ENCODE measurements at places on chromosomes 3 and 15.
A peak's percentile ranks its signal among the peaks of the same experiment; 100 is the strongest.

- no peak for DNase-seq
These were observed 54.7 kb downstream of the ZNF280D start for GRCh38 chr15:56678571-56678970.

GRCh38 chr3:72318504-72319193 lies 529.6 kb downstream of the SHQ1 start:
- no peak for DNase-seq

GRCh38 chr3:46496746-46497555 lies 825 bp upstream of the RTP3 start:
- no peak for DNase-seq

DNA sequence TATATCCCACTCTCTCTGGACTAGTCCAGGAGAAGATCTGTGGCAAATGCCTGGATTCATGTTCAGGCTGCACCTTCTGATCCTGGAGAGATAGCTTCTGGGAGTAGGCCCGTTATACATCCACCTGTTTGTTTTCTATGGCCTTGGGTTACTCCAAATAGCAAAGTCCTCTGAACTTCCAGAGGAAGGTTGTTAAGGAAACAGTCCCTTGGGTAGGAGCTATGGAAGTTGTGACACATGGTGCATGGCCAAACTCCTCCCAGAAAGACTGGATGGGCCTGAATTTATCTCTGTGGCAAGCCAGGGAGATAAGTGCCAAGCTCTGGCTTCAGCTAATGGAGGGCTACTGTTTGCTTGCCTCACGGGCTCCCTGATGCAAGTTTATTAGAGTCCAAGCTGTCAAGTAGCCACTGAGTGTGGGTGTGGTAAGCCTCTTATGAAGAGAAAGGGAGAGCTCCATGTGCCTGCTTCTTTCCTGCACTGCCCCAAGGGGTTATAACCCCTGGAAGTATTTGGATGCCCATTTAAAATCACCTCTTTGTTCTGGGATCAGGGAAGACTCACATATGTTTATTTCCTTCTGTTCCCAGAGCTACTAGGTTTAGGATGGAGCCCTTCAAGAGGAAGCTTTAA lies 328.7 kb upstream of the ATP11B start:
- DNase-seq = no peak

DNA sequence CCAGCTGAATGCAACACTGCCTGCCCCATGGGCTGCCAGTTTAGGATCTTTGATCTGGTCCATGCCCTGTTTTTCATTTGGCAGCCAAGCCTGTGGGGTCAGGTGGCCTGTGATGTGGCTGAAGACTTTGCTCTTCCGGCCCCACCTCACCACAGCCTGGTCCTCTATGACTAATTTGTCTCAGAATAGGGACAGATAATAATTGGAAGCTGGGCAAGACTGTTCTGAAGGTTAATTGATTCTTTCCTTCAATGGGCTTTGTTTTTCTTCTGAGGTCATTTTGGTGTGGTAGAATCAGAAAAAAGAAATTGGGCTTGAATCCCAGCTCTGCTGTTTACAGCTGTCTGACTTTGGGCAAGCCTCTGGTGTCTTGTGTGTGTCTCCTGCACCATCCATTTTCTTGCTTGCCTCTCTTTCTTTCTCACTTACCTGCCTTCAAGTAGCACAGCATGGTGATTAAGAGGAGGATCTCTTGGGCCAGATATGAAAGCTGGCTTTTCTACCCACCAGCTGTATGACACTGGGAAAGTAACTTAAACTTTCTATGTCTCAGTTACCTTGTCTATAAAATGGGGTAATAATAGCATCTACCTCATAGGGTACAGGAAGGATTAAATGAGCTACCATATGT lies 24.2 kb downstream of the ABHD2 start:
- no peak for DNase-seq

GRCh38 chr15:100201376-100202280 lies 140.1 kb downstream of the ADAMTS17 start:
- DNase-seq = no peak

DNA sequence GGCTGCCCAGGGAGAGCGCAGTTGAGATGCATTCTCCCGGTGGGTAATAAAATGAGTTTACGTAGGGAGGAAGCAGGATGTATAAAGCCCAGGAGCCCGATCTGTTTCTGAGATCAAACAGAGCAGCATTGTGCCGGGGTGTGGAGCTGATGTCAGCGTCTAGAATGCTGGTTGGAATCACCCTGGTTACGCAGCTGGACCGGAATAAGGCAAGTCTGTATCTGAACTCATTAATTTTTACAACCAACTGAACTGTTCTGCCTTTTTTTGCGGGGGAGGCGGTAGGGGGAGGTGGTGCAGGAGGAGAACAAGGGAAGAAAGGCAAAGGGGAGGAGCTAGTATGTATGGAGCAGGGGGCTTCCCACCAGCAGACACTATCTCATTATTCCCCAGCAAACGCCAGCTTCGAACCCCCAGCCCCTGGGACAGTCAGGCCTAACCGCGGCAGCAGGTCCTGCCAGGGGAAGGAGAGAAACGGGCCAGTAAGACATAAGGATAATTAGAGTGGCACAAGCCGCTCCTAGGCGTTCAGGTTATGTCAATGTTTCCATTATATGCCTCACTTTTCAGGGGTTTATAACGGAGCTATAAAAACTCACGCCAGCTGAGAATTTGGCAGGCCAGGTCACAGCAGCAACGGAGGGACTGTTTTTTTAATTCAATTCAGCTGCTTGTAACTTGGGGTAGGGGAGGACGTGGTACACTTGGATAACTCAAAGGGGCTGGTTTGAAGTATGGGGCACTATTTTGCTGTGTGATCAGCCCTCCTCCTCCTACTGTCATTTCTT lies 175.3 kb upstream of the HES1 start:
- DNase-seq = no peak

DNA sequence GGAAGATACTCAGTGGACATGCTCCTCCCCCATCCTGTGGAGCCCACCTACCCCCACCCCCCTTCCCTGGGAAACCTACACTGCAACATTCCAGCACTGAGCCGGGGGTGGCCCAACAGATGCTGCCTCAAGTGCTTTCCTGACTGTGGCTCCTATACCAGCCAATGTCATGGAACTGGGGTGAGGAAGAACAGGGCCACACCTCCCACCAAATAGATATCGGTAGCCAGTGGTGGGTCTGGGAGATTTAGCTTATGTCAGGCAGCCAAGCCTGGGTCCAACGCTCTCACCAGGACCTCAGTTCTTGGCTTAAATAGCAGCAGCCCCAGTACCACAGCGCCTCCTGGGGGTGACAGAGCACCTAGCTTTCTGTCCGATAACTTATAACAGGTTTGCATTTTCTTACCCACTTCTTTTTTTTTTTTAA lies 30.3 kb downstream of the CDC25A start:
- DNase-seq = no peak

- no peak for DNase-seq
These were observed 117.9 kb upstream of the COL8A1 start for GRCh38 chr3:99520513-99520912.

DNA sequence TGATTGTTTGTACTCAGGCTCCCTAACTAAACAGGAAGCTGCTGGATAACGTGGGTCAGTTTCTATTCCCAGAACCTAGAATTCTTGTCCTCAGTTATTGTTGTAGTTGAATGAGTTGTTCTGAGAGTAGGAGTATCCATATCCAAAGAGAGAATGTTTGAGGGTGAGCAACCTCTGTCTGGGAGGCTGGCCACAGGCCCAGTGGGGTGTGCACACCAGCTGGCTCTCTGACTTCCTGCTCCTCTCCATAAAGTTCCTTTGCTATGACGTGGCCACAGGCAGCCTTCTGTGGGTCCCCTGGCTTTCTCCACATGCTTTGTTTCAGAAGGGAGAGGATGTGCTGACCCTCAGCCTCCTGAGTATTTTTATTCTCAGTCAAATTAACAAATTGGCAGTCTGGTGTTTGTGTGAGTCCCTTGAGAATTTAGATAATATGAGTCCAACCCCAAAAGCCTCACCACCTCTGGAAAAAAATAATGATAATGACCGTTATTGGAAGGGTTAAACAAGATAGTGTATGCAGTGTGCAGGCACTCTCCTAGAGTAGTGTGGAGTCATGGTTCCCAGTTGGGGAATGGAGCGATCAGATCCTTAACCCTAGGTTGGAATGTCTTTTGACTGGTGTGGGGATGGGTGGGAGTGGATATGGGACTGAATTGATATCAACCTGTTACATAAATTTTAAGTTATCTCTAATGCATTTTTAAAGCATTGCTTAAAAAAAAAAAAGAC lies 47.6 kb upstream of the MED12L start:
- peak; percentile 76 for DNase-seq

- DNase-seq = no peak
These were observed 27.4 kb downstream of the CGNL1 start for GRCh38 chr15:57403566-57404325.

DNA sequence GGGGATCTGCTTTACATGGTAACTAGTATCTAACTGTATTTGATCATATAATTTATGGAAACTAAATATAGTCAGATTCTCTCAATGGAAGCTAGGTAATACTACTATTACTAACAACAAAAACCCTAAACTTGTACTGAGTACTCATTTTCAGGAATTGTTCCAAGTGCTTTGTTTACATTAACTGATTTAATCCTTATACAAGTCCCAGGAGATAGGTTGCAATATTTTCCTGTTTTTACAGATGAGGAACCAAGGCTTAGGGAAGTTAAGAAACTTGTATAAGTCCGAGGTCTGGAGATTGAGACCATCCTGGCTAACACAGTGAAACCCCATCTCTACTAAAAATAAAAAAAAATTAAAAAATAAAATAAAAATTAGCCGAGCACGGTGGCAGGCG lies 7.5 kb upstream of the MTHFS start:
- no peak for DNase-seq

GRCh38 chr3:187130346-187131066 lies 8.8 kb downstream of the RPL39L start:
- DNase-seq = no peak

DNA sequence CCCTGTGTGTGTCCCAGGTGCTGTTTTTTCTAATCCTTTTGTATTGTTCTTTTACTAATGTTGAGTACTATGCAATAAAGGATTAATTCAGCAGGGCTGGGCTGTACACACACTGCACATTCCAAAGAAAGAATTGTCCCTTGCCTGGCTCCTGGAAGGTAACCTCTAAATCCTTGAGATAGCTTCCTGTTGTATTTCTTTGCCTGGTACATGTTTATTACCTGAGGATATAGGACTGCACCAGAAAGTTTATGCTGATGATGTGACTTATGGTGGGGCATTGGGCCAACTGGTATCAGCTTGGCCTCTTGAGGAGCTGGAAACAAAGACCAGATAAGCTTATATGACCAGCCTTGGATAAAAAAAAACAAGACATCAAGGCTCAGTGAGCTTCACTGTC lies 26.6 kb upstream of the FAN1 start:
- DNase-seq = no peak

GRCh38 chr3:132643366-132643765 lies 16.2 kb downstream of the ACAD11 start:
- DNase-seq = no peak

DNA sequence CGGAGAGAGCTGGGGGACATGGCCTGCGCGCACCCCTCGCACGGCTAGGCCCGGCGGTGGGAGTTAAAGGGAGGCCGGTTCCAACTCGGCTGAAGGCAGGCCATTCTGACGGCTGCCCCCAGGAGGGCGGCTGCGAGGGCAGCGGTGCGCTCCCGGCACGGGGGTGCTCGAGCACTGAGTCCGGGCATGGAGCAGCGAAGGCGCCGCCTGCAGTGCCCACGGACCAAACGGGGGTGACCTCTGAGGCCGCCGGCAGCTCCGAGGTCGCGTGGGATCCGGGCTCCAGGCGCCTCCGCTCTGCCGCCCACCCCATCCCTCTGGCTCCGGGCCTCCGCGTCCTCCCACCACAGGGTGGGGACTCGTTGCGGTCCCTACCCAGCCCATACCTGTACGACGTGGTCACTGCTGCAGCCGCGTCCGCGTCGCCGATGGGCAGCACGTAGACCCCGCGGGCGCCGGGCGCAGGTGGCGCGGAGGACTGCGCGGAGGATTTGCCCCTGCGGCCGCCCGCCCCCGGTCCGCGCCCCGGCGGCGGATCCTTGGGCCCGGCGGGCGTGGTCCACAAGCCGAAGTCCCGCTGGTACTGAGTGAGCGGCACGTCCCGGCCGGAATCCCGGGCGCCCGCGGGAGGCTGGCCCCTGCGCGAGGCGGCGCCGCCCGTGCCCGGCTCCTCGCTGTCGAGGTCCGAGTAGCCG lies 469 bp downstream of the MAP6D1 start:
- DNase-seq = no peak

All from BJ (cell line).